ENCODE measurements at places on chromosomes 5 and 9.

DNA sequence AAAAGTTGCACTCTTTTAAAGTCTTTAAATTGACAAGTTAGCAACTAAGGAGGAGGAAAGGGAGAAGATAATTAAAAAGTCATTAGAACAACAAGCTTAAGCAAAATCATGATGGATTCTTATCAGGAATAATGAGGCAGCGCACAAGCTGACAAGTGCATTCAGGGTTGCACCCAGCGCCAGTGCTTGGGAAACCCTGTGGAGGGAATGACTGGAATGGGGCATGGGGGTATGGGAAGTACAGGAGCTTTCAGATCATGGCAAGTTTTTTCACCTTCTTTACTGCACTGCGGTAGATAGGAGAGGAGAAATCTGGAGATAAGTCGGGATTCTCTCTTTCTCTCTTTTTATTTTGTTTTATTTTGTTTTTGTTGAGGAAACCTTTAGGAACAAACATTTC lies 117.9 kb upstream of the CKMT2 start:
- DNase-seq, result no peak

DNA sequence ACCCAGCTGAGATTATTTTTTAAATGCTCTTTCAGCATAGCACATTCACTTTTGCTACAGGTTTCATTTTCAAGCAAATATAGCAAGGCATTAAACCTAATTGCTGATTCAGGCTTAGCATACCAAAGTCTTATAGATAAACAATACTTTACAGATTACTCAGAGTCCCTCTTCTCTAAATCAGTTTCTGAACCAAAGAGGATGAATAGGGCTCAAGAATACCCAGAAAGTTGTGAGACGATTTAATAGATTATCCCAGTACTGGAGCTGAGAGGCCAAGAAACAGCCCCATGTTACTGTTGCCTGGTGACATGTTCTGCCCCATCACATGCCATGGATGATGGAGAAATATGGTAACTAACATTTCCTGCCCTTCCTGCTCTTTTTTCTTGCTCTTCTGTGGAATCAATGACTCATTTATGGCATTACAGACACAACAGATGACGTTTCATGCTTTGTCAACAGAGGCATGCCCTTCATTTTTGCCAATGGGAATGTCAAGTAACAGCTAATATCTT lies 18.1 kb upstream of the SSBP2 start:
- no peak for DNase-seq

DNA sequence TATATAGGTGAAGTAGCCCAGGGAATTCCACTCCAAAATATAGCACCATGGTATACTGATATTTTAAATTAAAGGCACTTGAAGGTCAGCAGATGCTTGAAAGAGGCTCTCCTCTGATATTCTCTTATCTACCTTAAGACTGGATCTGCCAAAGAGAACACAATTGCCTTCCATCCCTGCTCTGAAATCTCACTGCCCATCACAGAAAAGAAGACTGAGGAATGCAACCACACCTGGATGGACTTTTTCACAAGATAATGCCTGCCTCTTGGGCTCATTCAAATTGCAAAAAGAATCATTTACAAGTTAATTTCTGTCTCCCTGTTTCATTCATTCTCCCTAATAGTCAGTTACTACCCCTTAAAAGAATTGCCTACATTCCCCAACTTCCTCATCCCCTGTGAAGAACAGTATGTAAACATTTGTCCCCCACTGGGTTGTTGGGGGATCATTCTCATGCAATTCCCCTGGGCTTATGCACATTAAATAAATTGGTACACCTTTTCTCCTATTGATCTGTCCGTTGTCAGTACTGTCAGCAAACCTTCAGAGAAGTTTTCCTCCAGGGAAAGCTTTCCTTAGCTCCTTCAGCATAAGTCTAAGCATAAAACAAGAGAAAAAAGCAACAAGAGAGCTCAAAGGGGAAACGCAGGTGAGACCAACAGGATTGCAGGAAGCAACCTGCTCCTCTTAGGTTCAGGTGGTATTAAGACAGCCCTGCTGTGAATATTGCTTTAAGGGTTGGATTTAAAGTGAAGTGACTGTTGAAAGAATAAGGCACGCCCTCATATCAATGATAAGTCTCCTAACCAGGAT lies 171.4 kb upstream of the SLC30A5 start:
- DNase-seq, result no peak

GRCh38 chr9:118577121-118577520 lies 792.1 kb downstream of the BRINP1 start:
- no peak for DNase-seq

- no peak for DNase-seq
Observed at GRCh38 chr5:52893105-52893504, 96.0 kb upstream of the ITGA2 start.

DNA sequence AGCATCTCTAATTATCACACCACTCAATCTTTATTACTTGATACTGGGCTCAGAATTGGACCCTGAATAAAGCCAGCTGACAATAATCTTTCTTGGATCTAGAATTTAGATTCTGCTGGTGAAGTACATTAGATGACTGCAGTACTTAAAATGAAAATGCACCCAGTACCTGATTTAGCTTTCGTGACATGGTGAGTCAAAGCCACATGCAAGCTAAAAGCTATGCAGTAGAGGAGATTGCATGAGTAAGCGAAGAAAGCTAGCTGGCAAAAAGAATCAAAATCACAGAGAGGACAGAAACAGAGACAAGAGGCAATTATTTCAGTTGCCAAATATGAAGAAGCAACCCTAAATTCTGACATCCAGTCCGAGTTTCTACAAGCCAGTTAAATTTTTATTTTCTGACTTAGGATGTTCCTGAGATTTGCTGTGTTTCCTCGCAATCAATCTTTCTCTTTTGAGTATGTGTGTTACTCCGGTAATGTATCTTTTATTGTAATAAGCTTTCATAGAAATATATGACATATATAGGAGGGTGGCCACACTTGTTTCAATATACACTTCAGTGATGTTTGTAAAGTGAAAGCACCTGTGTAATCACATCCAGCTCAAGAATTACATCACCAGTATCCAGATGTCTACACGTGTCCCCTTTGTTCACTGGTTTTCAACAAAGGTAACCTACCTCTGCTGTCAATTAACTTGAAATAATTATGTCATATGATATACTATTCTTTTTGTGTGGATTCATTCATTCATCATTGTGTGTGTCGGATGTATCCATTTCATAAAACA lies 101.7 kb downstream of the CDH18 start:
- DNase-seq, result no peak

- DNase-seq, result no peak
Observed at GRCh38 chr5:151253605-151253950, 593 bp downstream of the GM2A start.

DNA sequence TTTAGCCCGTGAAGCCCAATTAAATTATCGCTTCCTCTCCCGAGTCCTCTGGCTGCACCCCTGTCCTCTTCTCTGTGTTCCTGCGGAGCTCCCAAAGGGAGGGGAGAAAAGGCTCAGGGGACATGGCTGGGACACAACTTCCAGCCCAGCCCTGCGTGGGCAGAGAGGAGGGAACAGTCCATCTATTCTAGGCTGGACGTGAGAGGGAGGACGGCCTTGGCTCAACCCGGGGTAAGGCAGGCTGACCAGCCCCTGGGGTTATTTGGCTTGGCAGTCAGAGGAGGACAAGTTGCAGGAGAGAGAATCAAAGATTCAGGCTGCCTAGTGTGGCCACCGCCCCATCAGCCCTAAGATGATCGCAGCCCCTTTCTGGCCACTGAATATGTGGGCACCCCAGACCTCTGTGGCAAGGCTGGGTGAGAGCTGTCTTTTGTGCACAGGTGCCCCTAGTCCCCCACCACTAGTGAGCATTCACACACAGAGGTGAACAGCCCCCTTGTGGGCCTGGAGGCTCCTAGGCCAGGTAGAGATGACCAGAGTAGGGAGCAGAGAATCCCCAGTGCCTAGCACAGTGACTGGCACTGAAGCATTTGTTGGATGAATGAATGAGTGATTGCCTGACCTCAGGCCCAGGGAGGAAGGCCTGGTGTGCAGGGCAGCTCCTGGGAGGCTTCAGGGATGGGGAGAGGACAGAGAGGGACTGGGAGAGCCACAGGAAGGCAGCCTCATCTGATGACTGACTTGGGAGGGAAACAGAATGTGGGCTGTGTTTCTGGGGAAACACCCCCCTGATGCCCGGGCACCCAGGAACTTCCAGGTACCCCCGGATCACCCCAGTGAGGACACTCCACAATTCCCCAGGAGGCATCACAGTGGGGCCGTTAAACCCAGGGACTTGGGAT lies 133.9 kb downstream of the C9orf50 start:
- DNase-seq, result no peak

DNA sequence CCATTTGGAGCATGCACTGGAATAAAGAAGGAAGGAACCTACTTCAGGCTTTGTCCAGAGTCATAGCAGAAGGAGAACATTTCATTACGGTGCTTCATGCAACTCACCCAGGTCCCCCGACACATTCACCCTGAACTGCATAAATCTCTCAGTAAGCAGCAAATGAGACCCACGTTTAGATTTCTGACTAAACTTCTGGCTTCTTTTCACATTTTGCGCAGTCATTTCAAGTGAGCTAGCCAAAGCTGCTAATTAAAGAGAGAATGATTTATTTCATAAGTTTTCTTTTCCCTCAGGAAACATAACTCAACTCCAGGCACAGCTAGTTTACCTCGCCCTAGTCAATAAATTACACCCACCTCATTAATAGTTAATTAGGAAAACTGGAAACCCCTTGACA lies 88.6 kb upstream of the GAS1 start:
- no peak for DNase-seq

- DNase-seq, result no peak
Observed at GRCh38 chr5:181281984-181282316, 21.0 kb upstream of the TRIM52 start.

GRCh38 chr5:155905364-155905763 lies 421.6 kb upstream of the SGCD start:
- no peak for DNase-seq

GRCh38 chr5:151231359-151231758 lies 7.5 kb upstream of the CCDC69 start:
- no peak for DNase-seq

DNA sequence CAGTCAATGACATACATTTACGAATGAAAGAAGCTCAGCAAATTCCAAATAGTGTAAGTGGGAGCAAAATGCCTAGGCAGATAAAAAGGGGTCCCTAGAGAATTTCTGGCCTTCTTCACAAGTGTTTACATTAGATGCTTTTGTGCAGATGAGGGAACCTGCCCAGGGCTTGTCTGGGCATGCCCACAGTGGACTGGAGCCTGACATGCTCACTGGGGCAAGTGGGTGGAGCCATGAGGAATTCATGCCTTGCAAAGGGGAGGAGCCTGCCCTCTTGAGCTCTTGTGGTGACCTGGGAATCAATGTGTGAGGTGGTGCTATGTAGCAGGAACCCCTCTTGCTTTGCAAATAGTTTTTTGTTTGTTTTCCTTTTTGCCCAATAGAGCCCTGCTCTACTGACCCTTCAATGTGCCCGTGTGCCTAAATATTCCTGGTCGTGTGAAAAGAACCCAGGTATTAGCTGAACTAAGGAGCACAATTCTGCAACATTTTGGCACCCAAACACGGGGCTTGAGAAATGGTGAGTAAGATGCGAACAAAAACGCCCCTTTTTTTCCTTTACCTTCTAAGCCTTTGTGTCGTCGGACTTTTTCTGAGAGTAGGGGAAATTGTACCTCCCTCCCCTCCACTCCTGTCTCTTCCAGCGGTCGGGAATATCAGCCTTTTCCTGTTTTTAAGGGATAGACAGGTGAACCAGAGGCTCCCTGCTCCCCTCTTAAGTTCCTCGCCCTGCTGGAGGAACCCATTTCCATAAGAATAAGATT lies 433.8 kb upstream of the CDH9 start:
- no peak for DNase-seq

- no peak for DNase-seq
Observed at GRCh38 chr5:116058346-116058936, 26.2 kb downstream of the ARL14EPL start.

- no peak for DNase-seq
Observed at GRCh38 chr9:908536-909205, 67.2 kb downstream of the DMRT1 start.

- no peak for DNase-seq
Observed at GRCh38 chr5:21678526-21678925, 1174.6 kb downstream of the CDH12 start.

DNA sequence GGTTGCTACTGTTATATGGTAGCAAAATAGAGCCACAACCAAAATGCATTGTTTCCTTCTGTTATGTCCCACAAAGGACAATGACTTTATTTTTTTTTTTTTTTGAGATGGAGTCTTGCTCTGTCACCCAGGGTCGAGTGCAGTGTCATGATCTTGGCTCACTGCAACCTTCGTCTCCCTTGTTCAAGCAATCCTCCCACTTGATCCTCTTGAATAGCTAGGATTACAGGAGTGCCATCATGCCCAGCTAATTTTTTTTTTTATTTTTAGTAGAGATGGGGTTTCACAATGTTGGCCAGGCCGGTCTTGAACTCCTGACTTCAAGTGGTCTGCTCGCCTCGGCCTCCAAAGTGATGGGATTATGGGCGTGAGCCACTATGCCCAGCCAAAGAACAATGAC lies 527.7 kb upstream of the SGCD start:
- DNase-seq, result no peak

DNA sequence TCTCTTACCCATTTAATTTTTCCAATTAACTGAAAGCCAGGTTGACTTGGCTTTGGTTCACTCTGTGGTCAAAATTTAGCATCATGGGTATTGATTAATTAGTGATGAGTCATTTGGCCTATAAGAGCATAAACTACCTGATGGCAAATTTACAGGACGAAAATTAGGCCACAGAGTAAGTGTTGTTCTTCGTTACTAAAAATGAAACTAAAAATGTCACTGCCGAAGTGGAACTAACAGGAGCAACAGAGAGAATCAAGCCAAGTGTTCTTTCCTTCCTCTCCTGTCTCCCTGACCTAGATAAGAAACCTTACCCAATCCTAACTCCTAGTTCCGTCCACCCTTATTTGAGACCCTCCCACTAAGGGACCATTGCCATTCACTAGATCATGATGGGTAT lies 176.9 kb downstream of the RAB3C start:
- no peak for DNase-seq

DNA sequence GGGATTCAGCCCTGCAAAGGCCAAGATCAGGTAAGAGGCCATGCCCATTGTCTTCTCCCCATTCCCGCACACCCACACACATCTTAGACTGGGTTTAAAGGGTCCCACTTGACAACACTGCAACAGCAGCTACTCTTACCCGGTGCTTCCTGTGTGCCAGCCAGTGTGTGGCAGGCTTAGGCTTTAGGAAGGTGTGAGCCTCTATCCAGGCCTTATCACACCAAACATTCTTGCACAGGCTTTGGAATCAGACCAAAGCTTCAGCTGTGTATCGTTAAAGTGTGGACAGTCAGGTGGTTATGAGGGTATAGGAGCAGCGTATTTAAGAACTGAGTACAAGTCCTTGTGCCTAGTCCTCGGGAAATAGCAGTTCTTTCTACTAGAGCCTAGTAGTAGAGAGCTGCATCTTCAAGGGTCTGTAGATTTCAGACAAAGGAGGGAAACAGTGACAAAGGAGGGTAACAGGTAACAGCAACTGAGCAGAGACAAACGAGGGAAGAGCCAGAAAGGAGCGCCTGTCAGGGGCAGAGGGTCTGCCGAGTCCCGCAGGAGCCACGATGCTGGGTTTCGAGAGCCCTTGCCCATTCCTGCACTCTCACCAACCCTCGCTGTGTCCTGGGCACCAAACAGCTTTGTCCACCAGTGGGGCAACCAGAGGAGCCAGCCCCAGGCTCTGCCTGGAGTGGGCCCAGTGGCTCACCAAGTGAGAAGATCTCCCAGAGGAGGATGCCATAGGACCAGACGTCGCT lies 30.9 kb downstream of the CSF1R start:
- DNase-seq, result no peak
